ENCODE measurements at places on chromosomes 7 and 10. TPM values are rescaled to one million over a fixed set of nuclear protein-coding genes. Genes with fewer than 3 reads are reported as not detected.

The CH25H gene
- polyA plus RNA-seq: not detected

The PAPOLB gene
- polyA plus RNA-seq: not detected

The COL13A1 gene
- polyA plus RNA-seq: not detected

The MOGAT3 gene
- not detected for polyA plus RNA-seq

The PNLIPRP3 gene
- polyA plus RNA-seq: not detected

The GRID1 gene
- not detected for polyA plus RNA-seq

DNA sequence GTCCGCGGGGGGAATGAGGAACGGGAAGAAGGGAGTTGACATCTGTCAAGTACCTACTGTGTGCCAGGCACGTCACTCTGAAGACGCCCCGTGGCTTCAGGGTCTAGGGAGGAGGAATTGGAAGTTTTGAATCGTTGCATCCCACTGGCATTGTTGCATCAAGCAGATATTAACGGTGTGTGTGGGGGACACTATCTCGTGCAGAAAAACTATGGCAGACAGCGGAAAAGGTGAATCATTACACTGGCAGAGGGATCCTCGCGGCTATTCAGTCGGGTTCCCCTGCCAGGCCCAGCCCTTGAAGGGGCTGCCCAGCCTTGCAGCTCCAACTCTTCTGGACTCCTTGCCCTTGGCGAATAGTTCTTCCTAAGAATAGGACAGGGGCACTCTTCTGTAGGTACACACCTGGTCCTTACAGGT lies 1.0 kb upstream of the KIAA1549 start:
- peaks cover 15% of the 10 kb centered on the region for H3K4me1 ChIP-seq
- peak overlapping the region; percentile 30 for H3K27ac ChIP-seq
- no peak for DNase-seq
- H3K4me3 ChIP-seq: peak overlapping the region; percentile 73
- H3K36me3 ChIP-seq: no peaks in the 10 kb centered on the region

GRCh38 chr7:49243521-49243920 lies 319.2 kb downstream of the CDC14C start:
- H3K27me3 ChIP-seq: no peaks in the 10 kb centered on the region
- H3K36me3 ChIP-seq: no peaks in the 10 kb centered on the region
- no peaks in the 10 kb centered on the region for H3K4me1 ChIP-seq
- H3K4me3 ChIP-seq: no peak overlapping the region
- DNase-seq: no peak

DNA sequence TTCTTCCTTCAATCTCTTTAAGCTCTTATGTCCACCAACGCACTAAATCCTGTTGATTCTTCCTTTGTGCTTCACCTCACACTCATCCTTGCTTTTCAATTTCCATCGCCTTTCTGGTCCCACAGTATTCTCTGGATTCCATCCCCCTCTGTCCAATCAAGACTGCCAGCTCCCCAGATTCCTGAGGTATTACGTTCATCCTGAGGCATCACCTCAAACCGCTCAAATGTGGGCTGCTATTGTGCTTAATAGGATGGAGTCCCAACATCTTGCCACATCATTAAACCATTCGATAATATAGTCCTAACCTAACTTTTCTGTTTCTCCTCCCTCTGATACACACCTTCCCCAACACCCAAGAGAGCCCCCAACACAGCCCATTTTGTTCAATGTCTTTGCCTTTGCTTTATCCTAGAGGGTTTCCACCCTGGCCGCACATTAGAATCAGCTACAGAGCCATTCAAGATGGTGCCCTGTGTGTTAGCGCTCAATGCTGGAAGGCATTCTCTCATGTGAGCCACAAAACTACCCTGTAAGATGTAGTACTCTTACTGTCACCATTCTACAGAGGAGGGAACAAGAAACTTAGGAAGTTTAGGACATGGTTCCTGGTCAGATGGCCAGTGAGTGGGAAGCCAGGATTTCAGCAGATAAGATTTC lies 79.5 kb upstream of the LEP start:
- H3K36me3 ChIP-seq: peaks cover 16% of the 10 kb centered on the region
- H3K27me3 ChIP-seq: peaks cover 75% of the 10 kb centered on the region
- H3K4me1 ChIP-seq: peaks cover 18% of the 10 kb centered on the region
- no peak overlapping the region for H3K4me3 ChIP-seq
- no peak for DNase-seq

- no peak overlapping the region for H3K27ac ChIP-seq
- no peaks in the 10 kb centered on the region for H3K4me1 ChIP-seq
- no peak for DNase-seq
- H3K36me3 ChIP-seq: no peaks in the 10 kb centered on the region
- H3K4me3 ChIP-seq: no peak overlapping the region
- peaks cover 2% of the 10 kb centered on the region for H3K27me3 ChIP-seq
Measured at GRCh38 chr10:122221958-122222357, 49.1 kb upstream of the BTBD16 start.

DNA sequence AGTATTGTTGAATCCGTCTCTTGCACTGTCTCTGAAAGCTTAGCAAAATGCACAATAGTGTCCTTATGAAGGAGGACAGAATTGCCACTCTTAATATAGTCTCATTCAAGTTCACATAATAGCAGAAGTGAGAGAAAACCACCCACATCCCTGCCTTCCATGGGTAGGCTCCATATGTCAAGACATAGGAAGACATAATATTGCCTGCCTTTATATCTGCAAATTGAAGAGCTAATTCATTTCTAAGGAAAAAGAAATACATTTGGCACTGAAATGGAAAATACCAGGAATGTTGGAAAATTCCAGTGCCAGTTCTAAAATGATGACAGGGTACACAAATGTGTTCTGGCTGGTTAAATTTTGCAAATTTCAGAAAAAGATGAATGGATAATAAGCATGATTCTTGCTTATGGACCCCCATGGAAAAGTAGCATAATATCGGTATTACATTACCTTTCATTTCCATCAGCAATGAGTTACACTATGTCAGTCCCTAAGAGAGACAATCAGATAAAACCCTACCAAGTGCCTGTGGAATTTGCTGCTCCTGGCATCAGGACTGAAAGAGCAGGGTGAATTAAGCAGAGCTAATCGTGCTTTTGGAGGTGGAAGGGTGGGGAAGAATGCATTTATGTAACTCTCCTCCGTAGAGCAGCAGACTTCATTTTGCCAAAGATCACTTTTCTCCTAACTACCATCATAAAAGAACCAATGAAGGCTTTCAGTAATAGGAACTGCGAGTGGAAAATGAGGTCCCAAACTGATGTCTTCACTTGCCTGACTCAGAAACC lies 312.6 kb downstream of the FGFR2 start:
- H3K27ac ChIP-seq: no peak overlapping the region
- H3K36me3 ChIP-seq: no peaks in the 10 kb centered on the region
- no peak overlapping the region for H3K4me3 ChIP-seq
- DNase-seq: no peak
- H3K27me3 ChIP-seq: no peaks in the 10 kb centered on the region
- no peaks in the 10 kb centered on the region for H3K4me1 ChIP-seq

GRCh38 chr7:91953618-91954017 lies 13.0 kb downstream of the AKAP9 start:
- H3K27me3 ChIP-seq: no peaks in the 10 kb centered on the region
- H3K4me1 ChIP-seq: peaks cover 25% of the 10 kb centered on the region
- no peak overlapping the region for H3K27ac ChIP-seq
- H3K36me3 ChIP-seq: peaks cover 4% of the 10 kb centered on the region

DNA sequence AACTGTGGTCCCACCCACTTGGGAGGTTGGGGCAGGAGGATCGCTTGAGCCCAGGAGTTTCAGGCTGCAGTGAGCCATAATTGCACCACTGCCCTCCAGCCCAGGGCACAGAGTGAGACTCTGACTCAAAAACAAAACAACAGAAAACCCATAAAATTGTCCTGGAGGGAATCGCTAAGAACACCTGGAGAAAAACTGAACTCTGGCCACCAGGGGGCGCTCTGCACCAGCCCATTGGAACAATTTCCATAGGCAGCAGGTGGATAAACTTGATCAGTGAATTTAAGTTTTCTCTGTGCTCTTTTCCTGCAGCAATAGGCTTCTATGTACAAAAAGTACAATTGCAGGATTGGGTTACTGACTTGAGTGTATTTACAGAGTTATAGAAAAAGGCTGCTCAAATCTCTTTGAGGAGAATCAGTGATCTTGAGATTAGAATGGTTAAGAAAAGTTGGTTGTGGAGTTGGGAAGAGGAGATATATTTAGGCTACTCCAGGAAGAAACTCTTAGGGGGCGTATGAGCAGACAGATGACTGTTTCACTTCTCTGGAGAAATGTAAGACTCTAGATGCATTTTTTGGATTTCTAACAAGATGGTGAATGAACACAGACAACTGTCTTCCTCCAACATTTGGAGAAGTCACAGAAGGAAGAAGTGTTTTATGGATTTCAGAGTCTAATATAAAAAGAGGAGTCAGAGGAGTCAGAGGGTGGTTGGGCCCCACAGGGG lies 274.9 kb upstream of the GALNT17 start:
- H3K27me3 ChIP-seq: peaks cover 16% of the 10 kb centered on the region
- H3K4me3 ChIP-seq: no peak overlapping the region
- H3K4me1 ChIP-seq: no peaks in the 10 kb centered on the region
- no peaks in the 10 kb centered on the region for H3K36me3 ChIP-seq
- peak; percentile 14 for DNase-seq

DNA sequence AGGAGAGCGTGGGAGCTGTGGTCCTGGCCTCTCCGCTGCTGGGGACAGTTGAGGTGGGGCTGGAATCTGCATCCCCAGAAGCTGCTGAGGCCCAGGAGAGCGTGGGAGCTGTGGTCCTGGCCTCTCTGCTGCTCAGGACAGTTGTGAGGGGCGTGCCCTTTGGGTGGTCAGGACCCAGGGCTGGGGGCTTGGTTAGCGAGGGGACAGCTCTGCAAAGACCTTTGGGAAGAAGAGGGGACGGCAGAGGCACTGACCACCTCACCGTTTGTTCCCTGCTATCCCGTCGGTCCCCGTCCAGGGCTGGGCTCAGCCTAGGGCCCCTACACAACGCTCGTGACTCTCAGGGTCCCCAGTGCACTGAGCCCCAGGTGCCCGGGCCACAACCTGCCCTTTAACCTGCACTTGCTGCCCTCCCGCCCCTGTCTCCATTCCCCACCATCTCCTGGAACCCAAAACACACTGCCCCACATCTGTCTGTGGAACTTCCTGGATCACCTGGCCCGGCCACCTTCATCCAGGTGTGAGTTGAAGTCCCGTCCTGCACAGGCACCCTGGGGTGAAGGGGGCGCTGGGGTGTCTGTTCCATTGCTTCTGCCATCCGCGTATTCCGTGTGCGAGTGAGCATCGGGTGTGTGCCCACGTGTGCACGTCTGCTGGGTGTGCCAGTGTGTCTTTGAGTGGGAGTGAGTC lies 14.1 kb downstream of the FOXL3 start:
- no peak overlapping the region for H3K4me3 ChIP-seq
- H3K36me3 ChIP-seq: peaks cover 5% of the 10 kb centered on the region
- H3K4me1 ChIP-seq: no peaks in the 10 kb centered on the region
- H3K27ac ChIP-seq: no peak overlapping the region
- peaks cover 11% of the 10 kb centered on the region for H3K27me3 ChIP-seq

- no peak overlapping the region for H3K4me3 ChIP-seq
- no peaks in the 10 kb centered on the region for H3K4me1 ChIP-seq
- no peak for DNase-seq
Measured at GRCh38 chr10:113015201-113015600, 65.2 kb downstream of the TCF7L2 start.

- H3K4me1 ChIP-seq: peaks cover 7% of the 10 kb centered on the region
- H3K4me3 ChIP-seq: peak within 1 kb of the TSS; percentile 83
- H3K36me3 ChIP-seq: peaks cover 11% of the 10 kb centered on the region
- DNase-seq: no peak
Measured at GRCh38 chr10:99329304-99329553, at the start of gene CNNM1. Gene CNNM1, plus strand, starts transcription at chr10:99329356. Its CDS starts 32 bp downstream, at chr10:99329388.

GRCh38 chr10:8051851-8052257 lies 2.6 kb upstream of the GATA3 start:
- DNase-seq: no peak
- peaks cover 6% of the 10 kb centered on the region for H3K36me3 ChIP-seq
- H3K4me1 ChIP-seq: peaks cover 46% of the 10 kb centered on the region
- peaks cover 42% of the 10 kb centered on the region for H3K27me3 ChIP-seq

DNA sequence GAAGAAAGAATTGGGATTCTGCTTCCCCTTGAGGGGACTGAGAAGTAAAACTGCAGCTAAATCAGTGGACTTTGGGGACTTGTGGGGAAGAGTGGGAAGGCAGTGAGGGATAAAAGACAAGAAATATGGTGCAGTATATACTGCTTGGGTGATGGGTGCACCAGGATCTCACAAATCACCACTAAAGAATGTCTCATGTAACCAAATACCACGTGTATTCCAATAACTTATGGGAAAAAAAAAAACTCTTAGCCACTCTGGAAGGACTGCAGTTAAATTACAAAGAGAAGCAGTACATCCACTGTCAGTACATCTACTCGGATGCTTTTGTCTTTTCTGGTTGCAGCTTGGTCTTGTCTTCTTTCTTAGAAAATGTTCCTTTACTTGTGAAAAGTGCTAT lies 27.4 kb upstream of the GOT1 start:
- H3K4me3 ChIP-seq: no peak overlapping the region
- DNase-seq: no peak
- no peaks in the 10 kb centered on the region for H3K36me3 ChIP-seq
- peaks cover 41% of the 10 kb centered on the region for H3K27me3 ChIP-seq

- DNase-seq: no peak
- H3K27ac ChIP-seq: no peak overlapping the region
- H3K36me3 ChIP-seq: peaks cover 18% of the 10 kb centered on the region
- H3K4me1 ChIP-seq: peaks cover 53% of the 10 kb centered on the region
- no peaks in the 10 kb centered on the region for H3K27me3 ChIP-seq
Measured at GRCh38 chr10:132624847-132625471, 87.4 kb downstream of the INPP5A start.

DNA sequence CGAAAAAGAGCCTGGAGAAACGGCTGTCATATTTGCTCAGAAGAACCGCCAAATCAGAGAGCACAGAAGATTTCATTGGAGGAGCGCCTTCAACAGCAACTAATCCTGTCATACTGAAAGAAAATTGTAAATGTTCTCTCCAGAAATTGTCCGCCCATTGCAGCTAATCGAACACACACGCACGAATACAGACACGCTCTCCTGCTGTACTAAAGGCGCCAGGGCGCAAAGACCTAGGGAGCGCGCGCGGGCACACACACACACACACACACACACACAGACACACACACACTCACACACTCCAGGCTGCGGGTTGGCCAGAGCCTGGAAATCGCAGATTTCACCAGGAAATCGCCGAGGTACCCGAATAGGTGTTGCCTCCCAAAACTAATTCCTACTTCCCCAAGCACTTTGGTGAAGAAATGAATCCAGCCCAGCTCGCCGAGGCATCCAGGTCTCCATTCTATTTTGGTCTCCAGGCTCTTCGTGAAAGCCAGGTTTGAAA lies at the start of gene CHRM2:
TSS of gene CHRM2 (plus strand) at position 157 of the 505 bp plus-strand sequence. CDS start 146,214 bp downstream, outside the sequence.
- H3K27ac ChIP-seq: no peak within 1 kb of the TSS
- DNase-seq: no peak
- H3K27me3 ChIP-seq: peaks cover 34% of the 10 kb centered on the region
- no peaks in the 10 kb centered on the region for H3K4me1 ChIP-seq
- H3K36me3 ChIP-seq: no peaks in the 10 kb centered on the region

DNA sequence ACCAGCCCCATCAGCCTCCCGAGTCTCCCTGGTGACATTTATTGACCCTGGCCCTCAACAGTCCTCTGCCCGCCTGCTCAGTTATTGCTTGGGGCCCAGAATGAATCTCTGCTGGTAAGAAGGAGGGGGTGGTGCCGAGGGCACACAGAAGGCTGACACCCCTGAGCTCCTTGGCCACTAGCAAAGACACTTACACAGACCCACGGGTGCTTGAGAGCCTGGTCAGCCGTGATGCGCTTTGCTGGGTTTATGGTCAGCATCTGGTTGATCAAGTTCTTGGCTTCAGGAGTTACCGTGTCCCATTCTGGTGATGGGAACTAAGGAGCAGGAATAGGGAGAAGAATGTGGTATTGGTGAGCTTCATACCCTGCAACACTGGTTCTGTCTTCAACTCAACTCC lies 27.3 kb downstream of the CAMK2G start:
- H3K27ac ChIP-seq: no peak overlapping the region
- peaks cover 32% of the 10 kb centered on the region for H3K36me3 ChIP-seq
- H3K27me3 ChIP-seq: no peaks in the 10 kb centered on the region
- no peak overlapping the region for H3K4me3 ChIP-seq
- peaks cover 15% of the 10 kb centered on the region for H3K4me1 ChIP-seq

All from naive B cell (primary cell).